NCI-H187 (cell line): ENCODE measurements at places on chromosomes 5 and 9.

DNA sequence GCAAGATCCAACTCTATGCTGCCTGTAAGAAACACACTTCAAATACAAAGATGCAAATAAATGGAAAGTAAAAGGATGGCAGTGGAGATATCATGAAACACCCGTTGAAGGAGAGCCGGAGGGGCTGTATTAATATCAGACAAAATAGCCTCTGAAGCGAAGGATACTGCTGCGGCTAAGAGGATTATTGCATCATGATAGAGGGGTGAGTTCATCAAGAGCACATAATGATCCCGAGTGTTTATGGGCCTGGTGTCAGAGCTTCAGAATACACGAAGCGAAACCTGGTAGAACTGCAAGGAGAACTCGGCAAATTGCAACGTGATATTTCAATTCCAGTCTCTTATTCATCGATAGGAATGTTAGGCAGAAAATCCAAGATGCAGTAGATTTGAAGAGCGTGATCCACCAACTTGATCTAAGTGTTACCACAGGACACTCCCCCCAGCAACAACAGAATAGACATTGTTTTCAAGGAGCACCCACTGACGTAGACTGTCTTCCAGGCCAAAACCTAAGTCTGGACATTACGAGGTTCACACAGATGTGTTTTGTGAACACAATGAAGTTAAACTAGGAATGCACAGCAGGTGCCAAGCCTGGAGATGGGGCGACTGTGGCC, 27.7 kb upstream of the QSOX2 start:
- no peak for DNase-seq

DNA sequence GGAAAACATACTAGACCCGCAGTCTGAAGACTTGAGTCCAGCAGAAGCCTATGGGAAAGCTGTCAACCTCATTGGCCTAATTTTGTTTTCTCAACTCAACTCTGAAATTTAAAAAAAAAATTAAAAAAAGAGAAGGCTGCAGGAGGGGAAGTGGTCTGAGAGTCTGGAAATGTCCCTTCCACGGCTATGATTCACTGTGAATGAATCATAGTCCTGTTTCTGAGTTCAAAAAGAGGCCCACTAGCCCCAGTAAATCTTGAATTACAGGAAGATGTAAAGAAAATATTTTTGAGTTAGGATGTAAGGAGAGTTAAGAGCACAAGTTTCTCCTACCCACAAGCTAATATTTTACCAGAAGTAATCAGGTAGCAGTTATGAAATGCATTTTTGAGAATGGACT, 565.5 kb upstream of the DMAC1 start:
- DNase-seq: no peak

DNA sequence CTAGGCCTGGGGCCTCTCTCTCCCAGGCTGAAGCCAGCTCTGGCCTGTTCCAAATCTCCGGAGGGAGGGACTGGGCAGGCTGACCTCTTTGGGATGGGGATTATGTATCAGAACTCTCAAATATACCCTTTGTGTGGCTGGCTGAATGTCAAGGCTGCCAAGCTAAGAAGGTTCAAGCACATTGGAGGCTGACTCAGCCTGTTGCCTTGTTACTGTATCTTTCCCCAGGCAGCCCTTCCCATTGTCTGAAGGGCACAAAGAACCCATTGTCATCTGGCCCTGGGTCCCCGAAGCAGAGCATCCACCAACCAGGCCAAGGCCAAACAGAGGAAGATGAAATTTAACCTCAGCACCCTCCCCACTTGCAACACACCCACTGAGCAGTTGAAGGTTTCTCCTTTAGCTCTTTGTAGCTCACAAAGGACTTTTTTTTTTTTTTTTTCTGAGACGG, 7.3 kb upstream of the SPARC start:
- DNase-seq: no peak

DNA sequence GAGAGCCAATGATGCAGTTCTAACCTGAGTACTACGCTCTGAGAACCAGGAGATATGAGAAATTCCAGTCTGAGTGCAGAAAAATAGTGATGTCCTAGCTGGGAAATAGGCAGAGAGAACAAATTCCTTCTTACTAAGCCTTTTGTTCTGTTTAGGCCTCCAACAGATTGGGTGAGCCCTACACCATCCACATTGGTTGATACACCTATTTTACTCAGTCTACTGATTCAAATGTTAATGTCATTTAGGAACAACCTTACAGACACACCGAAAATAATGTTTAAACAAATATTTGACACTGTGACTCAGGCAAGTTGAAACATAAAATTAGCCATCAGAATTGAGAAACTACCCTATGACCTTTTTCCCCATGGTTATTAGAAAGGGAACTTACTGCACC, 333.9 kb upstream of the IZUMO3 start:
- no peak for DNase-seq

- no peak for DNase-seq
Observed at GRCh38 chr9:116390303-116391228, 237.0 kb downstream of the PAPPA start.

DNA sequence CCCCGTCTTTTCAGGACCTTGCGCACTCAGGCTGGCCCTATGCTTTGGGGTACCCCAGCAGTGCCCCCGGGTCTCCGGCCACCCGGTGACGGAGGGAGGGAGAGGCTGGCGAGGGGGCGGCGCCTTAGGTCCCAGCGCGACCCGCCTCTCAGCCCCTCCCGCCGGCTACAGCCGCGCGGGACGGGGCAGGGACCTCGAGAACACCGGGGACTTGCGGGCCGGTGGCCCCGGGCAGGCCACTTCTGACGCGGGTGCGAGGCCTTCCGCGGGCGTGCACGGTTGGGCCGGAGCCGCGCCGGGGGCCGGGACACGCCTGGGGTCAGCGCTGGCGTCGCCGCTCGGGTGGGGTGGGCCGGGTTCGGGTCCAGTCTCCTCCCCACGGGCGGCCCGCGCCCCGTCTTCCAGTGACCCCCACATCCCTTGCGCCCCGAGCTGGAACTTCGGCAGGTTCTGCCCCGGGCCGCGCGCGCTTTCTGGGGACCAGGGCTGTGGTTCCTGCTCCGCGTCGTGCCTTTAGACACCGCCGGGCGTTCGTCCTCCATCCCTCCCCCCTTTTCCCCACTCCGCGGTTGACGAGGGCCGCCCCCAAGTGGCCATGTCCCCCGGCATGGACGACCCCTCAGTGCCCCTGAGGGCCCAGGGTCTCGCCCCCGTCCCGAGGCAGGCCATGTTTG, 3.8 kb upstream of the SQSTM1 start:
- no peak for DNase-seq

DNA sequence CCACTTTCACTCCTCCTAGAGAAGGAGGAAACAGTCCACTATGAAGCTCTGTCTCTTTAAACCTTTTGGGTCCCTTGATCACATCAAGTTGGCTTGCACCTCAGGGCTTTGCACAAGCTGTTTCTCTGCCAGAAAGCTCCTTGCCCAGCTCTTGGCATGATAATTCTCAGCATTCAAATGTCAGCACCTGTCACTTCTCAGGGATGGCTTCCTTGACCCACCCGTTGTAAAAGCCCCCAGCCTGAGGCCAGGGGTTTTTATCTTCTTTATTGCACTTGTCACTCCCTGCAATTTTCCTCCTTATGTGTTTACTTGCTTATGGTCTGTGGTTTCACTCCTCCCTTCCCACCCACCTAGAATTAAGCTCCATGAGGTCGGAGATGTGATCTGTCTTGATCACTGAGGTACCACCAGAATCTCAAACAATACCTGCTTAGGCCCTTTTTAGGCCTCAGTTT, 200.7 kb upstream of the TBC1D2 start:
- DNase-seq: no peak

DNA sequence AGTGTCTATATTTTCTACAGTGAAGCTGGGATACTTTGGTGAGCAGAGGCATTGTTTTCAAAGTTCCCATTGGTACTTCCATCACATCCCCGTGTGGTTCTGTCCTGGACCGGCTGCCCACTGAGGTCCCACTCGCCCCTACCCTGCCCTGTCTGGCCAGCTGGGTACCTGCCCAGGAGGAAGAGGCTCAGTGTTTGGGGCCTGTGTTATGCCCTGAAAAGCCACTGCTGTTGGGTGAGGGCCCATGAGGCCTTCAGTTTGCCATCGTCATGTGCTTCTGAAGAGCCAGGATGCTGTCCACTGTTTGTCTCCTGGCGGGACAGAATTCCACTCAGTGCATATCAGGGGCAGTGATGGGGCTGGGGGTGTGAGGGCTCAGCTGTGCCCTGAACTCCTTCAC, 2.6 kb upstream of the CEP72 start:
- DNase-seq: no peak

GRCh38 chr9:121886759-121887485, 206.2 kb downstream of the TTLL11 start:
- DNase-seq: no peak

GRCh38 chr5:84885485-84886258, 501.0 kb upstream of the EDIL3 start:
- DNase-seq: no peak

GRCh38 chr5:135313405-135313804, 85.6 kb downstream of the MACROH2A1 start:
- no peak for DNase-seq

DNA sequence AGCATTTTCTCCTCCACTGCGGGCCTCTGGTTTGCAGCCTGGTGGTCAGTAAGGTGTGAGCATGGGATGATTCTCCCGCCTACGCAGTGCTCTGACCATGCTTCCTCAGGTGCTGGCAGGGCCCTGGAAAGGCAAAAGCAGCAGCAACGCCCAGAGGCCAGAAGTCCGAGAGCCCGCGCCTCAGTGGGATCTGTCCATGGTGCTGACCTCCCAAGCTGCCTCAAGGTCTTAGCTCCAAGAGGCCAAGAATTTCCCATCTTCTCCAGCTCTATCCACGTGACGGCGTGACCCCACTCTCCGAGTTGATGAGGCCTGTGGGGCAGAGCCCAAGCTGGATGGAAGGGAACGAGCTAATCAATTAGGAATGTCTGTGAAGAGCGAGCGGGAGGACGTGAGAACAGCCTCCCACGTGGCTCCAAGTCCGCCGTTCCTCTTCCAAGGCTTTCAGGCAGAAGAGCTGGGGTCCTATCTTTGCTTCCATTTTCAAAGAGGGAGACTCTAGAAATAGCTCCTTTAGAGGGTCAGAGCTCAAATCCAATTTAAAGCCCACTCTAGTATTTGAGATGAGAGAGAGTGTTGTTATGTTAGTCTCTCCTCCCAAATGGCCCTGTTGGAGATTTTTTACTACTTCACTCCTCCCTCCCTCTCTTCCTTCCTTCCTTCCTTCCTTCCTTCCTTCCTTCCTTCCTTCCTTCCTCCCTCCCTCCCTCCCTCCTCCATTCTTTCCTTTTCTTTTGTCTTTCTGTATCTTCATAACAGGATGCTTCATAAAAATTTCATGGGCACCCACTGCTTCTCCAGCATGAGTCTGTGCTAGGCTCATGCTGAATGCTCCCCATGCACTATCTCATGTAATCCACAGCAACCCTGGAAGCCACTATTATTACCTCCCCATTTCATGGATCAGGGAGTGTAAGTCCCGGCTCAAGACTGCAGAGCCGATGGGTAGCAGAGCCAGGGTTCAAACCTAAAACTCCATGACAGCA, 69.3 kb downstream of the OLFM1 start:
- DNase-seq: no peak

GRCh38 chr5:146680846-146681584, 165.0 kb upstream of the GPR151 start:
- no peak for DNase-seq

- no peak for DNase-seq
Observed at GRCh38 chr5:143445776-143446175, 42.3 kb upstream of the NR3C1 start.

GRCh38 chr9:6471231-6471850, 58.3 kb downstream of the UHRF2 start:
- DNase-seq: no peak

DNA sequence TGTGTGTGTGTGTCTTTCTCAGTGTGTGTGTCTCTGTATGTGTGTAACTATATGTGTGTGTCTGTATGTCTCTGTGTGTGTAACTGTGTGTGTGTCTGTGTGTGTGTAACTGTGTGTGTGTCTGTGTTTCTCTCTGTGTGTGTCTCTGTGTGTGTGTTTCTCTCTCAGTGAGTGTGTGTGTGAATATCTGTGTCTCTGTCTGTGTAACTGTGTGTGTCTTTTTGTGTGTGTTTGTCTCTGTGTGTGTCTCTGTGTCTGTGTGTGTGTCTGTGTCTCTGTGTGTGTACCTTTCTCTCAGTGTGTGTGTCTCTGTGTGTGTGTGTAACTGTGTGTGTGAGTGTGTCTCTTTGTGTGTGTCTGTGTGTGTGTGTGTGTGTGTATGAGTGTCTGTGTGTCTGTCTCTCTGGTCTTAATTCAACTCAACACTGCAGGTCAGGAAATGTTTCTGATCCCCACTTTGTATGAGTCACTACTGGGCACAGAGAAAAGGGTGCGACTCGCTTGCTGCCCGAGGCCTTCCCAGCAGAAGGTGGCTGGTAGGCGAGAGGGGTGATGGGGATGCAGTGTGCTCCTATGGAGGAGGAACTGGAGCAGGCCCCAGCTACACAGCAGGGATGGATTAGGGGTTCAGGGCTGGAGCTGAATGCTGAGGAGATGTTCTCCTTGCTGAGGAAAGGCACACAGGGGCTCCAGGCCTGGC, 52.1 kb downstream of the NSG2 start:
- DNase-seq: no peak

DNA sequence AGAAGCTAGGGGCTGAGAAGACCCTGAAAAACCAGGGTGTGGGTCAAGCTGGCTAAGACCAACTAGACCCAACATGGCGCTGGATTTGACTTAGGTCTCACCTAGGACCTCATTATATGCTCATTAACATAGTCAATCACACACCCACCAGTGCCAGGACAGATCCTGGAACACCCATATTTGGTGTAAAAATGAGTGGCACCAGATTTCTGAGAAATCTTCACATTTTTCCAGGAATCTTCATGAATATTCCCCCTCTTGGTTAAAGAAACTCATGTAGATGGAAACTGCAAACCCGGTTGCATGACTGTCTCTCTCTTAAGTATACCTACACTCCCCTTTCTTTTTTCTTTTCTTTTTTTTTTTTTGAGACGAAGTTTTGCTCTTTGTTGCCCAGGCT, 17.9 kb upstream of the RAB14 start:
- no peak for DNase-seq

- no peak for DNase-seq
Observed at GRCh38 chr5:80399526-80400239, 8.2 kb upstream of the ZFYVE16 start.

DNA sequence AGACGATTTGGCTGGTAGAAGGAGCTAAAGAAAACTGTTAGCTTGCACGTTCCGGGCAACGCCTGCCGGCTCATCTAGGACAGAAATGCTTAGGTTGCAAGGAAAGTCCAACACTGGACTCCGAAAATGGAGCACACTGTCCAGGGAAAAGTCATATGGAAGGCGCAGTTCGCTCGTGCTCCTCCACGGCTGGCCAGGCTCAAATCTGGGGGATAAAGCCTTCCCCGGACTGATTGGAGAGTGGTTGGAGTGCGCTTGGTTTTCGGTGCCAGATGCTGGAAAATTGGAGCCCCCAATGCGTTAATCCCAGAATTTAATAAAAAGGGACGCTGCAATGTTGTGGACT, 955 bp downstream of the CDH6 start:
- DNase-seq: no peak
